ENCODE measurements at places on chromosomes 16 and 17.

GRCh38 chr16:19881783-19882182 is 2.9 kb downstream of the GPRC5B start:
- no peak for DNase-seq

- DNase-seq: peak; percentile 67
Measured at GRCh38 chr17:35056013-35056412, 7.5 kb downstream of the RFFL start.

DNA sequence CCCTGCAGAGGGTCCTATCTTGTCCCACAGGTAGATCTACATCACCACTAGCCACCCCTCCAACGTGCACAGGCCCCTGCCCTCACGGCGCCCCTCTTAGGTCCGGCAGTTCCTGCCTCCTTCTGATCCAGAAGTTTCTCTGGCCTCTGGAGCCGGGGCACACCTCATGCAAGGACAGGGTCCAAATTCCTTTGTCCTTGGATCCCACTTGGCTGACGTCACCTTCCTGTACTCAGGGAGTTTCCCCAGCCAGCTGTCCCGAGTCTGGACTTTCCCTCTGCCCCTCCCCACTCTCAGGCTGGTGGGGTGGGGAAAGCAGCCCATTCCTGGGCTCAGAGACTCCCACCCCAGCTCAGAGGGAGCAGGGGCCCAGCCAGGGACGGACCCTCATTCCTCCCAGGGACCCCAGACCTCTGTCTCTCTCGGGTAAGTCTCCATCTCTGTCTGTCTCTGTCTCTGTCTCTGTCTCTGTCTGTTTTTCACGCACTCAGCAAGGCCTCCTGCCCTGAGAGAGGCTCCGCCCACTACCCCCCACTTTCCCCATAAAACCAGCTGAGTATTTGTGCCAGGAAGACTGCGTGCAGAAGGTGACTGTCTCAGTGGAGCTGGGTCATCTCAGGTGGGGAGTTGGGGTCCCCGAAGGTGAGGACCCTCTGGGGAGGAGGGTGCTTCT is at the start of gene IL32:
IL32 (plus strand) TSS at position 572 of the 673 bp plus-strand sequence. CDS start 172 bp downstream, outside the sequence.
- DNase-seq: peak; percentile 96

- no peak for DNase-seq
Measured at GRCh38 chr16:15572329-15573001, 70.5 kb downstream of the MARF1 start.

DNA sequence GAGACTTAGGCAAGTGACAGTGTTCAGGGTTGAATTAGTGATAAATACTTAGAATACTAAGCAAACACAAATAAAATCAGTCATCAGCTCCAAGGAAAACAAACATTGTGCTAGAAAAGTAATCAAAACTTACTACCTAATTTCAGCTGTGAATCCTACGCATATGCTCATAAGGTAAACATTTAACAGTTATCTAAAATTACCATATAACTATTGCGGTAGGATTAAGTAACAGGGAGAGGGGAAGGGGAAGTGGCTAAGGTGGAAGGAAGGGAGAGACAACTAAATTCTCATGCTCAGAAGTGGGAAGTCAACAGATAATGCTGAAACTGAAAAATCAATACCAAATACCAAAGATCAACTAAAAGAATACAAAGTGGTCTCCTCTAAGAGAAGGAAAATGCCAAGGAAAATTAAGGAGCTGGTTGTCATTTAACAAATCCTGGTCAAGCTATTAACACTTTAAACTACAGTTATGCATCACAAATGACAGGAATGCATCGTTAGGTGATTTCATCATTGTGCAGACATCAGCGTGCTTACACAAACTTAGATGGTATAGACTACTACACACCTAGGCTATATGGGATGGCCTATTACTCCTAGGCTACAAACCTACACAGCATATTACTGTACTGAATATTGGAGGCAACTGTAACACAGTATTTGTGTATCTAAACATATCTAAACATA is 20.0 kb downstream of the USP32 start:
- DNase-seq: no peak

DNA sequence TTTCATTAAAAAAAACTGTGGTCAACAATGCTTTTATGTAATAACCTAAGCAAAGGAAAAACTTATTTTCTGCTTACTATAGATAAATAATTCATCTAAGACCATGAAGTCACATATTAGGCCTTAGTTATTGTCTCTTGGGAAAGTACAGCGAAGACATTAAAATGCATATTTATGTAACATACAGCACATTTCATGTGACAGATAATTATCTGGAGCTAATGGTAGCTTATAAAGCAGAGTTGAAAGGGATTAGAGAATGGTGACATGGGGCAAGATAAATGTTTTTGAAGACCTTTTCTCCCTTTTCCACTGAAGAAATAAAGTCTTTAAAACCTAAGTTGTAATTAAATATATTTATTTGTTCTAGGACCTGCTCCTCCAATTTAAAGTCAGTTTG is 9.7 kb downstream of the MEIOC start:
- no peak for DNase-seq
